ENCODE measurements at places on chromosomes 4 and X.
A peak's percentile ranks its signal among the peaks of the same experiment; 100 is the strongest.

DNA sequence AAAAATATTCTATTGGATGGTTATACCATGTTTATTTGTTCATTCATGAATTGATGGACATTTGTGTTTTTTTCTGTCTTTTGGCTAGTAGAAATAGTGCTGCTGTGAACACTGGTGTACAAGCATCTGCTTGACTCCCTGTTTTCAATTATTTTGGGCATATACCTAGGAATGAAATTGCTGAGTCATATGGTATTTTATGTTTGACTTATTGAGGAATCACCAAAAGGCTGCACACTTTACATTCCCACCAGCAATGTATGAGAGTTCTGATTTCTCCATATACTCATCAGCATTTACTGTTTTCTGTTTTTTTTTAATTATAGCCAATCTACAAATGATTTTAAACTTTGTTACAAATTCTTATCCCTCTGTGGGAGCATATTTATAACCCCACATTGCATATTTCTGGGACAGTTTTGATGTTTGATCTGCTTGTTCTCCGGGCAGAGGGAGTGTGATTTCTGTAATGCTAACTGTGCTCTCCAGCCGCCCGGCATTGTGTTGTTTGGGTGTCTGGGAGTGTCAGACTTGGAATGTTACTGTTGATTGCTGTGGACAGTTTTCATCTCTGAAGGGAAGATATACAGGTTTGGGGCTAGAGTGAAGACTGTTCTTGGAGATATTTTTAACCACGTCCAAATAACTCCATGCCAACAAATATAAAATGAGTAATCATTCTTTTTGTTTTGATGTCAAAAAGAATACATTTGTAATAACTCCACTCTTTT is 60.5 kb upstream of the PGRMC2 start:
- peak; percentile 19 for DNase-seq

GRCh38 chr4:79688691-79689090 is 280.7 kb upstream of the GK2 start:
- DNase-seq, result no peak

- no peak for DNase-seq
Measured at GRCh38 chr4:120316416-120316815, 249.8 kb upstream of the MAD2L1 start.

GRCh38 chrX:50168241-50168687 is 32.5 kb downstream of the AKAP4 start:
- DNase-seq, result no peak

DNA sequence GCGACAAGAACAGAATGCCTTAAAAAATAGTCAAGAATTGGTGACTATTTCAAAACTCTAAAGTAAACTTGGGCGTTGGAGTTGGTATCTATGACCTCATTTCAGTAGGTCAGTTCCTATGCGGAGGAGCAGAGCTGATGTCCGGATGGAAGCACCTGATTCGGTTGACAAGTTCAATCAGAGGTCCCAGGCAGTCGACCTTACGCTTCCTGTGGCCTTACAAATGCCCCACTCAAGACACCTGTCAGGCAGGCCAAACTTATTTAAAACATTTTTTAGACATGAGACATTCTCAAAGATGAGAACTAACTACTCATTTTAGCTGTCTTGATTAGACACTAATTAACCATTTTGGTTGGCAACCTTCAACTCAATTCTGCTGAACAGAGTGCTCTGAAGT is 137.7 kb upstream of the ADAMTS3 start:
- DNase-seq, result no peak

DNA sequence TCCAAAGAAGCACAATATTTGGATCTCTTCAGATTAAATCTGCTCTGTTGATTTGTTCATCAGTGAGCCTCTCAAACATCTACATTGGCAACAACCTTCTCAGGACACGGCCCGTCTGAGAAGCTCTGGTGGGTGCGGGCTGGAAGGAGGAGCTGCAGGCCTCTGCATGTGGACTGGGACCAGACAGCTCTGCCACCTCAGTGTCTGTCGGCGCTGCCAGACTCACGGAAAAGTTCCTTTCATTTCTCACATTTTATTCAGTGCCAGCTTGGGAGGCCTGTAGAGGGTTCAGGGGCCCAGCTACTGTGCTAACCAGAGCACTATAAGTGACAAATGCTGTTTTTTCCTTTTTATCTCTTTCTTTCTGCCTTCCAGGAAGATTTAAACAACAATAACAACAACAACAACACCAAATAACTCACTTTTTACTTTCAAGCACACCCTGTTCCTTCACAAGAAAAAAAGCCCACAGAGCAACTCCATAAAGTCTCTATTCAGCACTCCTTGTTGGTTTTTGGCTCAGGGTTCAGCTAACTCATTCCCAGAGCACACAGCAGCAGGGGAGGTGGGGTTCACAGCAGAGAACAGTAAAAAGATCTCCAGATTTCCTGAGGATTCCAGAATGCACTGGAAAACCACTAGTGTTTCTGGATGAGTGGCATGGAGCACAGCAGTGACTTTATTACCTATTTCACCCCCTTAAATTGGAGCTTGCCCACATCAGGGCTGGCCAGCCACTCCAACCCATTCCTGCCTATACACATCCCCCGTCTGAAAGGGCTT is 23.2 kb upstream of the HOPX start:
- DNase-seq, result no peak

DNA sequence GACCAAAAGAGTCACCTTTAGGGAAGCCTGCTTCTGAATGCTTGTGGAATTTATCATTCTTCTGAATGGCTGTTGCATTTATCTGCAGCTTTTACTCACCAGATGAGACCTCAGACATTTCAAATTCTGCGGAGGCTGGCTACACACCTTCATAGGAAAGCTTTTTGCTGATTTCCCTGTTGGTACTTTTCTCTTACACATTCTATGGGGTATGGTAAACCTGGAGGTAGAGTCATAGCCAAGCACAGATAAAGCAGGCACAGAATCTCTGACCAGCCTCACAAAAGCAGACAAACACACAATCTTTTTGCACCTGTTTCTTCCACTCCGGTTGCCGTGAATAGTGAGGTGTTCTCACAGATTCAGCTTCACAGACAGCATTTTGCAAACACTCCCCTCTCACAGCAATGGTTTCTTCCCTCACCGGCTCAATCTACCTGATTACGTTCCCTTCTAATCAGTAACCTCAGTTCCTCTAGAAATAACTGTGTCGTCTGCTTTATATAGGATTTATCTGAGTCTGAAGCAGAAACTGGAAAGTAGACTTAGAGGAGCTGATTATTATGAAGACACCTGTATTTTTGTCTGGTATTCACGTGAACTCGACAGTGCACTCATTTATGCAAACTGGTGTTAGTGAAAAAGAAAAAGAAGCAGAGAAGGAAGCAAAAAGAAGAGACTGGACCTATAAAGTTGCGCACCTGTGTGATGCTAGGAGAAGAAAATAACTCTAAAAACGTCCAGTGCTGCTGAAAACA is 83.1 kb downstream of the DMD start:
- no peak for DNase-seq

DNA sequence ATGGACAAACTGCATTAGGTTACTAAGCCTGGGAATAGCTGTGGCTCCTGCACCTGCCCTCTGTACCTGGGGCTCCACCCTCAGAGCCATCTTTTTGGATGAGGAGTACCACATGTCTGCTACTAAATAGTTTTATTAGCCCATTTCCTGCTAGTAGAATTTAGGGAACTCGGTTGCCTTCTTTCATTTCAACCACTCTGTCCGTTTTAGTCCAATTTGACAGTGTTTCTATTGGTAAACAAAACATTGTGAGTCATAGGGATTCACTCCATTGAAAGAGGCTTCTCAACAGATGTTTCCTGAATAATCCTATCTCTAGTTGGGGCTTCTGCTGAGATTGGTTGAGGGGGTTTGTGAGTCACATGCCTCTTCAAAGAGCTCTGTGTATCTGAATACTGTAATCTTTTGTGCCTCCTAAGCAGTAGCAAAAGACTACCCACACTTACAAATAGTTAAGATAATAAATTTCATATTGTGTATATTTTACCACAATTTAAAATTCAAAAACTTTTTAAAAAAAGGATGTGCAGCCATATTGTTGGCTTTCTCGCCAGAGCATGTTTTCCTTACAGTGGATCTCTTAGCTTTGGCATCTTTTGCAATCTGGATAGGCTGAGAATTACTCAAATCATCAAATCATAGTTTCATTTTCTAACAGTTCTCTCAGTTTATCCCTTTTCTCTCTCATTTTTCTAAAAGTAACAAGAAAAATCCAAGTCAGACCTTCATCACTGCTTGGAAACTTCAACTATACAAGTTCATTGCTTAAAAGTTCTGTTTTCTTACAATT is 9.9 kb downstream of the FAM200B start:
- no peak for DNase-seq

GRCh38 chr4:140358281-140358680 is 15.2 kb upstream of the SCOC start:
- peak; percentile 37 for DNase-seq

DNA sequence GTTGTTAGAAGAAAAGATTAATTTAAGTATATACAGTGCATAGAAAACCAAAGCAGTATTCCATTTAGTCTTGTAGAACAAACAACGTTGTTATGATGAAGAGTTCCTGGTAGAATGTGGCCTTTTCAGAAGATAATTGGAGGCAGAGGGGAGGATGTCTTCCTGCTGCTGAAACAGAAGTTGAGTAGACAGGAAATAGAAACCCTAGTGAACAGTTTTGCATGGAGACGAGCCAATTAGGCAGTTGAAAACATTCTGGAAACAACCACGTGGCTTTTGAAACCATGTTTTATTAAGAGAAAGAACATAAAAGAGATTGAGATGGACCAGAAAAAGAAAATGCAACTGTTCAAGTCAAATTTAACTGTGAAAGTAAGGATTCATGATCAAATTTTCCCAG is 325.2 kb downstream of the CAMK2D start:
- no peak for DNase-seq

- DNase-seq, result peak; percentile 68
Measured at GRCh38 chr4:80989921-80990544, 40.5 kb upstream of the BMP3 start.

GRCh38 chr4:67725981-67726380 is 25.0 kb upstream of the UBA6 start:
- DNase-seq, result no peak

DNA sequence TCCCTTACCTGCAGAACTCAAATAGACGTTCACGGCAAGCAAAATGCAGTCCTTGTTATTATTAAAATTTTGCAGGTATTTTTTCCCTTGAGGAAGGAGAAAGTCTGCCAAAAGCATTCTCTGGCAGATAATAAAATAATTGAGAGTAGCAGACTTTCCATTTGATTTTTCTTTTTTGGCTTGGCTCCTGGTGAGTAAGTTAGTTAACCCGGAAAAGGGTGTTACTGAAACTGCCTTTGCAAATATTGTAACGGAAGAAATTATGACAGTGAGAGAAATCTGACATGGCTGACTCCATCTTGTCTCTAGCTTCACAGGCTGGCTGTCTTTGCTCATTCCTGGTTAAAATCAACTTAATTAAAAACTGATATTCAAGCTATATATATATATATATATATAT is 100.5 kb downstream of the GPR143 start:
- no peak for DNase-seq

GRCh38 chr4:4402966-4403365 is 16.1 kb downstream of the NSG1 start:
- DNase-seq, result no peak

DNA sequence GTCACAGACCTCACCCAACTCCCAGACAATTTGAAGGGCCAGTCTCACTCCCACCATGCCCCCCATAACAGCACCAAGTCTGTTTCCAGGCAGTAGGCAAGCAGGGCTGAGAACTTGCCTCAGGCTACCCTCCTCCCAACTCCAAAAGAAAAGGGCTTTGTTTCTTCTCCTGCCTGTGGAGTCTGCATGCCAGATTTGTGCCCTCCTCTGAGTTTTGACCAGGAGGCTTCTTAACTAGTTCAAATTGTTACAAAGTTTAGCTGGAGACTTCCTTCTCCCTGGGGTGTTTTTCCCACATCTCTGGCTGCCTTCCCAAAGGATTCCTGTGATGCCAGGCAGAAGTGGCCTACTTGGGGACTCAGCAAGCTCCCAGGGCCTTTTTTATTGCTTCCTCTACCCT is 29.6 kb downstream of the PBDC1 start:
- DNase-seq, result no peak

- no peak for DNase-seq
Measured at GRCh38 chr4:7137326-7138200, 54.8 kb upstream of the SORCS2 start.

GRCh38 chr4:22941688-22942375 is 249.1 kb downstream of the GBA3 start:
- no peak for DNase-seq

DNA sequence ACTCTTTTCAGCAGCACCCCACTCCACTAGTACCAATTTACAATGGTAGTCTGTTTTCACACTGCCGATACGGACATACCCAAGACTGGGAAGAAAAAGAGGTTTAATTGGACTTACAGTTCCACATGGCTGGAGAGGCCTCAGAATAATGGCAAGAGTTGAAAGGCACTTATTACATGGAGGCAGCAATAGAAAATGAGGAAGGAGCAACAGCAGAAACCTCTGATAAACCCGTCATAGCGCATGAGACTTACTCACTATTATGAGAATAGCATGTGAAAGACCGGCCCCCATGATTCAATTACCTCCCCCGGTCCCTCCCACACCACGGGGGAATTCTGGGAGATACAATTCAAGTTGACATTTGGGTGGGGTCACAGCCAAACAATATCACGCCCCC is 34.1 kb upstream of the MAGEA4 start:
- DNase-seq, result no peak

DNA sequence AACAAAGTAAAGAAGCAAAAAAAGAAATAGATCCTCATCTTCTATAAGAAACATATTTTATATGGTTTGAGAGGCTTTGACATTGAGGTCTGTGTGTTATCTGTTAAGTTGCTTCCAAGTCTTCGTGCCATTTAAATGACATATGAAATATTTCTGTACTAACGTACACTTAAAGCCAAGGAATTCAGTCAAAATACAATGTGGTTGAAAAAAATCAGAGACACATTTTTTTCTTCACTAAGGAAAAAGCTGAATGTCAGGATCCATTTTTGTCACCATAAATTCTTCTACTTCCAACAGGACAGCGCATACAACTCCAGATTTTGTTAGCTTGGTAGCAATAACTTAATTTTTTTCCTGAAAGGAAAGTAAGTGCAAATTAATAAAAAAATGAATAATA is 168.5 kb downstream of the FAT4 start:
- no peak for DNase-seq

GRCh38 chr4:47088298-47088697 is 56.9 kb downstream of the GABRB1 start:
- DNase-seq, result no peak

- DNase-seq, result no peak
Measured at GRCh38 chr4:98862371-98862770, 66.6 kb downstream of the EIF4E start.

- DNase-seq, result no peak
Measured at GRCh38 chrX:97066381-97066780, 182.7 kb downstream of the RPA4 start.

DNA sequence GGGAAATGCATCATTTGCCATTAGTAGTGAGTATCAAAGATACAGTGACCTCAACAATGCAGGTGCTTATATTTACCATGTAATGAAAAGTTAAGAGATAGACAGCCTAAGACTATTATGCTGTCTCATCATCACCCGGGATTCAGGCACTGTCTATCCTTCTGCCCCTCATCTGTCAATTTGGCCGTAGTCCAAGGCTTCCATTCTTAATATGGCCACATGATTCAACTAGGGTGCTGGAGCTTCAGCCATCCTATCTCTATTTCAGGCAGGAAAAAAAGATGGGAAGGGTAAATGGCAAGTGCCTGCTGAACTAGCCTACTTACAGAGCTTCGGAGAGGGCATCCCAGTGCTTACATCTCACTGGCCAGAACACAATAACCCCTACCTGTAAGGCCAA is 196.7 kb upstream of the LNX1 start:
- no peak for DNase-seq
